Testis (tissue), 5 donors: ENCODE measurements at places on chromosomes 6 and 20. TPM values are rescaled to one million over a fixed set of nuclear protein-coding genes. Genes with fewer than 3 reads are reported as not detected.

The TMEM217 gene
- polyA plus RNA-seq = 46.5 TPM

The SLC22A7 gene
- not detected for polyA plus RNA-seq

The MEI4 gene
- polyA plus RNA-seq = 6.9 TPM

GRCh38 chr20:24718277-24718676 is 230.8 kb upstream of the CST7 start:
- no peaks in the 10 kb centered on the region for H3K27me3 ChIP-seq
- H3K4me1 ChIP-seq = no peaks in the 10 kb centered on the region
- DNase-seq = no peak
- no peak overlapping the region for H3K27ac ChIP-seq

- no peaks in the 10 kb centered on the region for H3K27me3 ChIP-seq
- peak; percentile 92 for DNase-seq
- peak overlapping the region; percentile 18 for H3K27ac ChIP-seq
- H3K4me3 ChIP-seq = no peak overlapping the region
- H3K36me3 ChIP-seq = no peaks in the 10 kb centered on the region
Measured at GRCh38 chr6:32113386-32114352, 4.5 kb upstream of the TNXB start.
